CD4-positive, alpha-beta T cell treated with Interferon gamma for 1 hour (primary cell): ENCODE measurements at places on chromosomes 1 and 21.

DNA sequence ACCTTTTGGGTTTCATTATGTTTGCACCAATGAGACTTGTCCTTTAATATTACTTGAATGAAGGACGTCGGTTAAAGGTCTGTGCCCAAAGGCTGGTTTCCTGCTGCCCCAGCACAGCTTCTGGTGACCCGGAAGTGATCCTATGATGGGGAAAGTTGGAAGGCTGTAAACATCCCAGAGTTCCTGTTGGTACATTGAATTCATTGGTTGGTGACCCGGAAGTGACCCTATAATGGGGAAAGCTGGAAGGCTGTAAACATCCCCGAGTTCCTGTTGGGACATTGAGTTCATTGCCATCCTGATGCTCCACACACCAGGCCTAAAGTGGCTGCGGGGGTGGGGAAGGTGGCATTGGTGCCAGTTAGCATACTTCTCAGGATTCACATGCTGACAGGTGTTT is 187.3 kb downstream of the RYR2 start:
- no peak for DNase-seq

- DNase-seq = no peak
These were observed 37.2 kb upstream of the DDAH1 start for GRCh38 chr1:85502171-85502570.

- DNase-seq = peak; percentile 17
These were observed 26.1 kb downstream of the ZP4 start for GRCh38 chr1:237864338-237865244.

DNA sequence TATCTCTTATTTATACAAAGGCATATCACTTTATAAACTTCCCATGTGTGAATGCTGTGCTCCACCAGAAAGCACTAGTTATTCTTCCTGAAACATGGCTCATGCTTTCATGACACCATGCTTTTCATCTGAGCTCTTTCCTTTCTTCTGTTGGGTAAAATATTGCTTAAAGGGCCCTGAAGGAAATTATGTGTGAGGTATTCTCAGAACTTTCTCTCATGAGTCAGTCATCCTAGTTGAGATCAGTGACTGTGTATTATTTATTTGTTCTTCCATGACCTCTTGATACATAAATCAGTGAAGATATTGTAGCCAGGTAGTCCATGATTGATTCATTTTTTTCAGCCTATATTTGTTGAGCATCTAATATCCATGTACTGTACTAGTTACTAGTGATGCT is 54.8 kb downstream of the CYP2J2 start:
- DNase-seq = no peak

DNA sequence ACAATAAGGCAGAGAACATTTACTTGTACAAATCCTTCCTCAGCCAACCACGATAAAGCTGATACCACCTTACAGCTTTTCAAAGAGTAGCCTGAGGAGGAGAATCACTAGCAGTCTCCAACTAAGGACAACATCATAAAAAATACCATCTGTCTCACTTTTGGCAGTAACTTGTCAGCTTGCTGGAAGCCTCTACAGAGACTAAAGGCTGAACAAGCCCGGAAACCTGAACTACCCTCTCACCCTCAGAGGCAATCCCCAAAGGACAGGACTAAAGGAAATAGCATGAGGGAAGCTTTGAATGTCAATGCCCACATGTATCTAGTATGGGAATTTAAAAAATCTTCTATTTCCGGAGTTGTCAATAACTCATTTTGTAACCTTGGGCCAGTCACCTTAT is 10.6 kb downstream of the SRSF4 start:
- DNase-seq = no peak

DNA sequence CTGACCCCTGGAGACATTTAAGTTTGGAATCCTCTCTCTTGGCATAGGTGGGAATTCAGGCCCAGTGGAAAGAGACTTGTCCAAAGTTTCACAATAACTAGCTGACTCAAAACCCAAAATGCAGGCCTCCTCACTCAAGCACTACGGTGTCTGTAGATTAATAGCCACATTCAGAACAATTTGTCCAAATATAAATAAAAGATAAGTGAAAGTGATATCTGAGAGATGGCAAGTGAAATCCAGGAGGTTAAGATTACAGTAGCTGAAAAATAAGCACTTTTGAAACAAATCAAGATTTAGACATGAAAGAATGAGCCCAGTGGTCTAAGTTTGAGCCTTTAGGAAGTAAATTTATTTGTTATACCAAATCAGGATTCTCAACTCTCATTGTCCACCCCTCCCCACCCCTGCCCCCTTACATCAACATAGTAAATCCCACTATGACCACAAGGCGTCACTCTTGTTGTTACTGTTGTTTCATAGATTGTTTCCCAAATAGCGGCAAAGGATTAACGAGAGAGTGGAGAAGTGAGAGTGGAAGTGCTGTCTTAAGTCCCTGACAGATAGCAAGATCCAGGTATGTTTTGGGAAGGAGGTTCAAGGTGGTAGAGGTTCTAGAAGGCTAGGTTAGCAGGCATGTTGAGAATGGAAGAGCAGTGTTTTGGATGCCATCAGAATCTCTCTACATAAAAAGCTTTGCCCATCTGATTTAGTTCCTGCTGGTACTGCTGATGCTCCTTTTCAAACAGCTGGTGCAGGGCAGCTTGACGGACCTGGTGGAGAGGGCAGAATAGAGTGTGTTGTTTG is 7.1 kb upstream of the TPM3 start:
- DNase-seq = peak; percentile 24

DNA sequence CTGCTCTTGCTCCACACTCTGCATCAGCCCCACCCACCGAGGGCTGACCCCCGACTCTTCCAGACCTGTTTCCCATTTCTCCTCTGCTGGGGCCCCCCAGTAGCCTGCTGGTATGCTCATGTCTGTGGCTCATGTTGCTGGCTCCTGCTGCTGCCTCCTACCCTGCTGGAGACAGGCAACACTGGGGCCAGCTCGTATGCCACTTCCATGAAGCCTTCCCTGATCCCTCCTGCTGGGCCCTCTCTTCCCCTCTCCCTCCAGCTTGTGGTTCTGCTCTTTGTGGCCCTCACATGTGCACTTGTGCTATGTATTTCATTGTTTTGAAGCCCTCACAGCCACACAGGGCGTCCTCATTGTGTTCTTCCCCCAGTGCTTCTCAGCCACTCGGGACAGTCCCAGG is 40.5 kb downstream of the CNN3 start:
- no peak for DNase-seq

GRCh38 chr1:2880812-2881295 is 79.4 kb upstream of the TTC34 start:
- DNase-seq = no peak

DNA sequence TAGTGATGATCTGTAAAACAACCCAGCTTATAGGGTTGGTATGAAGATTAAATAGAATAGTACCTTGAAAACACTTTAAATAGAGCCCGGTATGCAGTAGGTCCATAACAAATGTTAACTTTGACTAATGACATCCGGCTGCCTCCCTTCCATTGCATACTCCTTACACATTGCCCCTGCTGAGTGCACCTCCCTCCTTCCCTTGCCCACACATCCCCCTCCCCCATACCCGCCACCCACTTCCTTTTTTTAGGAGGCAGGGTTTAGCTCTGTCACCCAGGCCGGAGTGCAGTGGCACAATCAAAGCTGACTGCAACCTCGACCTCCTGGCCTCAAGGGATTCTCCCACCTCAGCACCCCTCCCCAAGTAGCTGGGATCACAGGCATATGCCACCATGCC is 24.4 kb upstream of the ZC3H12A start:
- DNase-seq = peak; percentile 41

DNA sequence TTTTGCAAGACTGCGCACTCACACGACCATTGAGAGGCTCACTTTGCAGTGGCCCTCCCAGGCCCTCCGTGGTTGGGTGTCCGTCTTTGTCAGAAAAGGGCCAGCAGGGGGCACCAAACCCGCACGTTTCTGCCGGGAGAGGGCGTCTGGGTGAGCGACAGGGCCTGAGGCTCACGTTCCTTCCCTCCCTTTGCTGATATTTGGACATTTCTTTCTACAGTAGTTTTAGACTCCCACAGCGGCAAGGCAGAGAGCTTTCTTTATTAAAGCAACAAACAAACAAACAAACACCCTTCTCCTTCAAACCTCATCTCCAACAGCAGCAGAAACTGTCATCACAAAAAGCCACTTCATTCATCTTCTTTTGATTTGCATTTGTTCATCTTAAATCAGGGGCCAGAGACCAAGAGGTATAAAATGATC is 79.2 kb upstream of the WDR26 start:
- peak; percentile 70 for DNase-seq

DNA sequence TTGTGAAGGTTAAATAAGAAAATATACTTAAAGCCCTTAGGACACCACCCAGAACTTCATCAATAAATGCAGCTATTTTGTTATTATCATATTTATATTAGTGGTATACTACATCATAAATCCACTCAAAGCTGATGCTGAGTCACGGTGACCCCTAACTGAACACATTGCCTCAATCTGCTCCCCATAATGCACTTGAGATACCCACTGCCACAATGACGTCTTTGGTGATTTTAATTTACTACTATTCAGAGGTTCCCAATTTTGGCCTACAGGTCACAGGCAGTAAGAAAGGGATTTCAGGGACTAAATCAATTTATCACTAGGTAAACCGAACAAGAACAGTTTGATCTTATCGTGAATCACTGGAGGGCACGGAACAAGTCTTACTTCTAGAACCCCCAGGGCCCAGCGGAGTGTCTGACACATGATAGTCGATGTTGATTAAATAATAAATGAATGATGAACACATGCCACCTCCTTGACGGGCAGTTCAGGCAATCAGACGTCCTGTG is 493 bp upstream of the CHD1L start:
- DNase-seq = no peak
